ENCODE measurements at places on chromosomes 3 and 15. TPM values are rescaled to one million over a fixed set of nuclear protein-coding genes. Genes with fewer than 3 reads are reported as not detected.

The ECE2 gene
- total RNA-seq = not detected

The FGD5 gene
- total RNA-seq = 0.30 TPM

The IL5RA gene
- not detected for total RNA-seq

The CD96 gene
- total RNA-seq = 0.05 TPM

The KBTBD8 gene
- 2.7 TPM for total RNA-seq

The ADGRG7 gene
- total RNA-seq = 0.35 TPM

The CHDH gene
- total RNA-seq = 4.9 TPM

The TMEM266 gene
- total RNA-seq = not detected

The IGSF10 gene
- 0.05 TPM for total RNA-seq

The GABRB3 gene
- 2.4 TPM for total RNA-seq

The CHP1 gene
- 130 TPM for total RNA-seq

The DLEC1 gene
- total RNA-seq = not detected

The P2RY1 gene
- total RNA-seq = 0.17 TPM

The A4GNT gene
- total RNA-seq = not detected

GRCh38 chr3:59131016-59131766 lies 81.4 kb upstream of the CFAP20DC start:
- no peak for DNase-seq

DNA sequence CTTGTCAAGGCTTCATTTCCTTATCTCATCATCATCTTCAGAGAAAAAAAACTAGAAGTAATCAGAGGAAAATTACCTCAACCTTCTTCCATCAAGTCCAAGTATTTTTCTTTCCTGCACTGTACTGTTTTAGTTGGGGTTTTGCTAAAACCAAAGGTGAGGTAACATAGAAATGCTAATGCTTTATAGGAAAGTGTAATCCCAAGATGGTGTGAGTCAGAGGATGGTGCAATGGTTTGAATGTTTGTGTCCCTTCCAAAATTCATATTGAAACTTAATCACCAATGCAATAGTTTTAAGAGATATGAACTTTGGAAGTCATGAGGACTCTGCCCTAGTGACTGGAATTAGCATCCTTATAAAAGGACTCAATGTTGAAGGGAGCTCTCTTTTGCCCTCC lies 79.5 kb downstream of the KBTBD8 start:
- no peak for DNase-seq

DNA sequence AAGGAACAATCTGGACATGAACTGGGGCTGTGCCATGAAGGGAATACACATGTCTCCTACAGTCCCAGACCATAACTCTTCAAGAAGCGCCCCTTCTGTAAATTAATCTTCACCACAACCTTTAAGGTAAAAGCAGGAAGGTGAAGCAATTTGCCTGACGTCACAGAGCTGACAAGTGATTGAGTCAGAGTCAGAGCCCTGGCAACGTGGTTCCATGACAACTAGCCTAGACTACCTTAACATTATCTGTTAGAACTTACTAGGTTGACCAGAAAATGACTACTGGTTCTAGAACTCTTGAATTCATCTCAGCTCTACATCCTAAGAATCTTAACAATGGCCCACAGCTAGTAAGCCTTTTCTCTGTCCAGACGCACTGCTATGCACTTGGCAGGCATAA lies 124.6 kb downstream of the NTRK3 start:
- DNase-seq = no peak

DNA sequence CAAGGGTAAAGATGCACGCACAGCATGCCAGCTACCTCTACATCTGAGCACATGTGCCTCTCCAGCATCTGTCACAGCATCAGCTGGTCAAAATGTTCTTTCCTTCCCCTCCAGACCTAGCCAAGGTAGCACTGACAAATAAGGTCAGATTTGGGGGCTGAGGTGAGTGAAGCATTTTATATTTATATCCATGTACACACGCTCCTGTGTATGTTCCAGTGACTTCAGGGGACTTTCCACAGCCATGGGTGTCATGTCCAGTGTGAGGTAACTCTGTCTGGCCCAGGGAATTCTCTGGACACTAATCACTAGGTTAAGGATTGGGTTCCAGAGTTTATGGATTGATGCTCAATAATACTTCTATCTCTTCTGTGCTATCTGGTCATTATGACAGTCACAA lies 165.2 kb upstream of the TP63 start:
- DNase-seq = no peak

- DNase-seq = no peak
Measured at GRCh38 chr3:24129549-24129948, 184.5 kb downstream of the NR1D2 start.

DNA sequence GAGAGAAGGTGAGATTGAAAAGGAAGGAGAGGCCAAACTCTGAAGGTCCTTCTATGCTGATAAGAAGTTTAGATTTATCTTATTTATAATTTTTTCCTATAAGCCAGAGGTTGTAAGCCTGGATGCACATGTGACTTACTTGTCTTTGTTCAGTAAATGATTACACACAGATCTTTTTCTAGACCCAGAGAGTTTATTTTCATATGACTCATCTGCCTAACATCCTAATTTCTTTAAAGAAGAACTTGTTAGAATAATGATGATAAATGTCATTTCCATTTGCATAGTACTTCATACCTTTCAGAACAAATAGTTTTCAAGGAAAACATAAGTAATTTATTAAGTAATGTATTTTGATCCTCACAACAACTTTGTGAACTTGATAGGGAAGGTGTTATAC lies 434.8 kb upstream of the DPH6 start:
- peak; percentile 75 for DNase-seq

DNA sequence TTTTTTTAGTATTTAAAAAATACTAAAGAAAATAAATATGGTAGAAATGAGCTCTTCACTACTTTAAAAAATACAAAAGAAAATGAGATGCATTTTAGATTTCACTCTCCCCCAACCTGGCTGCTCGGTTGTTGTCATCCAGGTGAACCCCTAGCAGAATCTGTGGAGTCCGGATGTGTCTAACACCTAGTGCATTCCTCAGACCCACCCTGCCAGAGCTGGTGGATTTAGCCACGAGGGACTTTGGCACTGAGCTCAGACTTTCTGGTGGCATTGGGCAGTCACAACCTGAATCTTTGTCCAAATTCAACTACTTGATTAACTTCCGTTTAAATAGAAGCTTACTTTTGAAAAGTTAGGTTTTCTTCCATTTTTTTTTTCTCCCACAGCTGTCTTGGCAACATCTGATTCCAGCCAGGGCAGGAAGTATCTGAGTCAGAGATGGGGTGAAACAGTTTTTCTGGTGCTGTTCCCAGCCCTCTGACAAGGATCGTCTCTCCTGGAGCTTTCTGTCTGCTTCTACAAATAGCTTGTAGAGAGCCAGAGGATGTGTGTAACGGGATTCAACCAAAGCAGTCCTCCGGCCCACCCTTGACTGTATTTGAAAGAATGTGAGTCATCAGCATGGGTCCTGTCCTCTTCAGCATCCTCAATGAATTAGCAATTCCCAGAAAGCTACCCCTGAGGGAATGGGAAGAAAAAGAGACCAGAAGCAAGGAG lies 301.8 kb upstream of the MCTP2 start:
- no peak for DNase-seq

DNA sequence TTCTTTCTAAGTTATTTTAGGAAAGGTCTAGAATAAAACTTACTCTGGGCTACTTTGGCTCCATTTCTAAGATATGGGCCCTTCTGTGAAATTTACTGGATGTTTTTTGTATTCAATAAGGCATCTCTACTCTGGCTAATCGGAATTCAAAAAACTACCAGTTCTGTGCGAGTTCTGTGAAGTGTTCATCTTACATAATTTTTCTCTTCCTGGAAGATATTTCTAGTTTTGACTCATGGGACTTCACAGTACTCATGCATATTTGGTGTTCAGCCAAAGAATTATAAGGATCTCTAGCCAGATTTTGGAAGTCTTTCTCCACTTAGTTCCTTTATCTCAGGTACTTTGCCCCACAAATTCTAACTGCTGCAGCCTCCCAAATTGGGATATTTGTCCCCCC lies 46.4 kb upstream of the MBNL1 start:
- no peak for DNase-seq

DNA sequence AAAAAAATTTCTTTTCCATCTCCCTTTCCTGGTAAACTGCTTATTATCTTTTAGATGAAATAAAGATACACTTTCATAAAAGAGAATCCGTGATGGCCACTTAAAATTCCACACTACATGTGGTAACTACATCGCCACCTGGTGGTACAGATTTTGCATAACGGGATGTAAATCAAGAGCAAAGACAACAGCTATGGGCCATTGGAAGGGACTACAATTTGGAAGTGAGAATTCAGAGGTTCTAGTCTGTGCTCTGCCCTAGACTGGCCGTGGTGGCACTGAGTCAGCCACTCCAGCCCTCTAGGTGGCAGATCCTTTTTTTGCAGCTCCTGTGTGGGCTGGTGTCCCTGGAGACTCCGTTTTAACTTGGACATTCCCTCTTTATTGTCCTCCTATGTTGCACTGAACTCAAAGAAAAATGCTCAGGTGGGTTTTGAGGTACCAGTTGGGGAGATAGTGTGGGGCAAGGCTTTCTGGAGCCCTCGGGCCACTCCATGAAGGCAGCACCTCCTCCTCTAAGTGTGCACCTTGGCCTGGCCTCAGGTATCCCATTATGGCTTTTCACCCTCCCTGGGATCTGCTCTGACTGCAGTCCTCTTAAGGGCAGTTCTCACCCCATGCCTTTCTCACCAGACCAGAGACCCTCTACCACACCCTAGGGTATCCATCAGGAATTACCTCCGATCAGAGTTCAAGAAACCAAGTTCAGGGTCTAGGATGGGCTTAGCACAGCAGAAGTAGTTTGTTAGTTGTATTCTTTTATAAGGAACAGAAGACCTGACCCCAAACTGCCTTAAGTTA lies 54.9 kb downstream of the SPSB4 start:
- DNase-seq = peak; percentile 86

- DNase-seq = no peak
Measured at GRCh38 chr3:61008998-61009380, 242.3 kb downstream of the FHIT start.

DNA sequence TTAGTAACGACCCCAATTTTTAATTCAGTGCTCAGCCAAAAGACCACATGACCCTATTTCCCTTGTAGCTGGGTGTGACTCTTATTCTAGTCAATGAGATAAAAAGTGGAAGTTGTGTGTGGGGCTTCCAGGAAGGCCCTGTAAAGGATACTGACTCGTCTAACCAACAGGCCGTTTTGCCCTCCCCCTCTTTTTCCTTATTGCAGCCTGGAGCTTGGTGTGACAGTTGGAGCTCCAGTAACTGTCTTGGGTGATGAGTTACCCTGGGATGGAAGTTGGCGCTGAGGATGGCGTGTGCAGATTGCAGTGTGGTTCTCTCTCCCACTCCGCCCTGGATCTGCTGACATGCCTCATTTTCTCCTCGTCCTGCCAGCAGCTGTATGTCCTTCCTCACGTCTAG lies 209.3 kb upstream of the PROK2 start:
- DNase-seq = no peak

DNA sequence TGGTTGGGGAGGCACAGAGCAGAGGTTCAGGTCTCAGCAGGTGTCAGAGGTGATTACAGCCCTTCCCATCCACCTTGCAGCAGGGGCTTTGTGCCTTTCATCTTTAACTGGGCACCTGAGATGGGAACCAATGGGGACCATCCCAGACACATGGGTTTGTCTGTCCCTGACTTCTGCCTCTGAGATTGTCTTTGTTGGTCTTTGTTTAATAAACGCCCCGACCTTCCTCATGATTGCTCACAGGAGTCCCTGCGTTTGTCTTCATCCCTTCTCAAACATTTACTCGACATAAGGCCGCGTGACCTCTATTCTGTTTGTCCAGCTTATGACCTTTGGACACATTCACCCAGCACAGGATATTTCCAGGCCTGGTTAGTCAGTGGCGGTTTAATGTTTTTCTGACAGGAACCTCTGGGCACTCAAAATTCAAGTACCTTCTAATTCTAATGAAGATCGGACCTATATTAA lies 5.9 kb downstream of the ZSCAN2 start:
- DNase-seq = peak; percentile 62

DNA sequence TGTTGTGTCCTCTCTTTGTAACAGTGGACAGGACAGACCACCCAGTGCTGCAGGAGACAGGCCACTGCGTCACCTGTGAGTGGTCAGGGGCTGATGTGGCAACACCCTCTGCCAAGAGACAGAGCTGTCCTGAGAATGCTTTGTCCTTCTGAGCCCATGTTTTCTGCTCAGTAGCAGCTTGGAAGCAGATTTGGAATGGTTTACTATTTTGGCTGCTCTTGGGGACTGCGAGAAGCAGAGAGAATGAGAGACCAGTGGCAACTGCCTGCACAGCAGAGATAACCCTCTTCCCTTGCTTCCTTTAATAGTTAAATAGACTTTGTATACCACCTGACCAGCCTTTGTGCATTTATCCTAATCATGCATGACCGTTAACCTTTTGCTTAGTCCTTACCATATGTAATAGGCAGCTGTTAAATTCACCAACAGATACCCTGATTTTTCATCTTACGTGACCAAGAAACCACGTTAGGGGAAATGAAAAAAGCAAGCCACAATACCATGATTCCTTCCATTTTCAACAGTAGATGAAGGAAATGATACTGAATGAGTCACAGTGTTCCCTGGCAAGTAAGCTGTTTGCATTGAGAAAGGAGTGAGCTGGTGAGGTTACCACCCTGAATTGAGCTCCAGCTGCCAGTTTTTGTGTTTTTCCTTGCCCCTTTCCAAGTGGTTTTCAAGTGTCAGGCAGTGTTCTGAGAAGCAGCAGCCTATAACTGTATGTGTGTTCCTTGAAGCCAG lies 35.5 kb downstream of the B3GALNT1 start:
- peak; percentile 92 for DNase-seq

DNA sequence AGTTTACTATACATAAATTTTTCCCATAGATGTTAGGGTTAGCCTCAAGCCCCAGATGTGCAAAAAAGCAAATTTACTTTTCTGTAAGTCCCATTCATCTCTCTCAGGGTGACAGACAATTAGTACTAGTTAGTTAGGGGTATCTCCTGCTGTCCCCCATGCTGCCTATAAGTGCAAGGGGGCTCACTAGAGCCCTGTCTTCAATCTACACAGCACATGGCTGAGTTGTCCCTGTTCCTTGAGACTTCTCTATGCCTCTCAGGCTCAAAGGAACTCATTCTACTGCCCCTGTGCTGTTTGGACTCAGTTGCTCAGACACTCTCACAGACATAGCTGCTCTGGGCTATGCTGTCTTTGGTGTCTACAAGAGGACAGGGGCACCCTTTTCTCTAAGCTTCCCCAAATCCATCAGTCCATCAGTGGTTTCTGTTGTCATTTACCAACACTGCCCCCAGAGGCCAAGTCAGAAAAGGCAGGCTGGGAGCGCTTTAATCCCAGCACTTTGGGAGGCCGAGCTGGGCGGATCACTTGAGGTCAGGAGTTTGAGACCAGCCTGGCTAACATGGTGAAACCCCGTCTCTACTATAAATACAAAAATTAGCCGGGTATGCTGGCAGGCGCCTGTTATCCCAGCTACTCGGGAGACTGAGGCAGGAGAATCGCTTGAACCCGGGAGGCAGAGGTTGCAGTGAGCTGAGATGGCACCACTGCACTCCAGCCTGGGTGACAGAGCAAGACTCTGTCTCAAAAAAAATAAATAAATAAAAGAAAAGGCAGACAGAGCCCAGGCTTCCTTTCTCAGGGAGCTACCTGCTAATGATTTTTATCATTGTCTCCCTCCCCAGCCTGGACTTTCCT lies 31.4 kb upstream of the PRTG start:
- no peak for DNase-seq

DNA sequence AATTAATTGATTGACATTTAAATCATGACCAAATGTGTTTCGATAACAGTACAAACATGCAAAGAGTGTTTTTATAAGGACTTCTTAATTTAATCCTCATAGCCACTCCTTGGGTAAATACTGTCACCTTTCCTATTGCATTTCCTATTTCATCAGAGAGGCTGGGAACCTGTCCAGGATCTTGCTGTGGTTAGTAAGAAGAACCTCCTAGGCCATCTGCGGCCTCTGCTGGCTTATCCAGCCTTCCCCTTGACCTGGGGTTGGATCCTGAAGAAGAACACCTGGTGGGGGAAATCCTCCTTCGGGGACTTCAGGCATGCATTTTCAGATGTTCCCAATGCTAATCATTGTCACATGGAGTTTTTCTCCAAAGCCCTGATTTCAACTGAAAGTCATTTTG lies 25.5 kb downstream of the GLDN start:
- DNase-seq = peak; percentile 25

Measured in renal cortical epithelial cell (primary cell).